ENCODE measurements at places on chromosomes 11 and 22.
A peak's percentile ranks its signal among the peaks of the same experiment; 100 is the strongest.

- DNase-seq: no peak
These were observed 8.4 kb downstream of the MAPK8IP2 start for GRCh38 chr22:50608996-50609395.

DNA sequence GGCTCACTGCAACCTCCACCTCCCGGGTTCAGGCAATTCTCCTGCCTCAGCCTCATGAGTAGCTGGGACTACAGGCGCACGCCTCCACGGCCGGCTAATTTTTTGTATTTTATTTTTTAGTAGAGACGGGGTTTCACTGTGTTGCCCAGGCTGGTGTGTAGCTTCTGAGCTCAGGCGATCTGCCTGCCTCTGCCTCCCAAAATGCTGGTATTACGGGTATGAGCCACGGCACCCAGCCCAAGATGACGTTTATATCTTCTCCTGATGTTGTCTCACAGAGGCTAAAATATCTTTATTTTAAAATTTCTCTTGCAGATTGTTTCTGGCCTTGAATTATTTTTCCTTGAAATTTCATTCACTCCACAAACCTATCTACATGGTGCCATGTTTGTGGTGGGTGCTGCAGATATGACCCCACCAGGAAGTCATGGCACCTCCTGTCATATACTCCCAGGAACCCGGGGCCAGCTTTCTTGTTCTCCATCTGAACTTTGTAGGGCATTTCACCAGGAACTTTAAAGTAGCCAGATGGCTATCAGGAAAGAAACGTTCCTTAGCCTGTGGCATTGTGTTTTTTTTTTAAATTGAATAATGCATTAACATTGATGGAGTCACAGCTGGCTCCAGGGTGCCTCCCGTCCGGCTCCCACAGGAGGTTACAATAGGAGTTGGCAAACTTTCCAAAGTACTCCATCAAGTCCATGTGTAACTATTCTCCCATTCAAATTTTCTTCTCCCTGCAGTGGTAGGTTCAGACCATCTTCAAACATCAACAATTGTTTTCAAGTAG lies 42.0 kb upstream of the LIPT2 start:
- DNase-seq: no peak

- peak; percentile 70 for DNase-seq
These were observed 3.3 kb upstream of the SHISA8 start for GRCh38 chr22:41917903-41918791.

DNA sequence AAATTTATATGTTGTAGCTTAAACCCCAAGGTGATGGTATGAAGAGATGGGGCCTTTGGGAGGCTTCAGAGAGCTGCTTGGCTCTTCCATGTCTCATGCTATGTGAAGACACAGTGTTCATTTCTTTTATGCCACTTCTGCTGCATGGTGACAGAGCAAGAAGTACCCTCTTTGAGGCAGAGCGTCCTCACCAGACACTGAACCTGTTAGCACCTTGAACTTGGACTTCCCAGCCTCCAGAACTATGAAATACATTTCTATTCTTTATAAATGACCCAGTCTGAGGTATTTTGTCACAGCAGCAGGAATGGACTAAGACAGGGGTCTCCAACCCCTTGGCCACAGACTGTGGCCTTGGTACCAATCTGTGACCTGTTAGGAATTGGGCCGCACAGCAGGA lies 146.4 kb upstream of the TIMP3 start:
- no peak for DNase-seq

- DNase-seq: no peak
These were observed 1005.9 kb downstream of the BRD1 start for GRCh38 chr22:48821727-48822126.

Data from OCI-M1 (cell line).